Chondrocyte (in vitro differentiated cells): ENCODE measurements at places on chromosomes 2 and 18. TPM values are rescaled to one million over a fixed set of nuclear protein-coding genes. Genes with fewer than 3 reads are reported as not detected.

Gene CAPN14
- total RNA-seq = 0.10 to 0.39 TPM (median 0.15 TPM) in 3 replicates

- DNase-seq = no peak
Observed at GRCh38 chr2:21043744-21044532, at the start of gene APOB. Gene APOB (minus strand): TSS chr2:21044073. CDS start chr2:21043945, 128 bp downstream.

GRCh38 chr2:30230497-30231211, 680 bp upstream of the LBH start:
- DNase-seq = no peak

DNA sequence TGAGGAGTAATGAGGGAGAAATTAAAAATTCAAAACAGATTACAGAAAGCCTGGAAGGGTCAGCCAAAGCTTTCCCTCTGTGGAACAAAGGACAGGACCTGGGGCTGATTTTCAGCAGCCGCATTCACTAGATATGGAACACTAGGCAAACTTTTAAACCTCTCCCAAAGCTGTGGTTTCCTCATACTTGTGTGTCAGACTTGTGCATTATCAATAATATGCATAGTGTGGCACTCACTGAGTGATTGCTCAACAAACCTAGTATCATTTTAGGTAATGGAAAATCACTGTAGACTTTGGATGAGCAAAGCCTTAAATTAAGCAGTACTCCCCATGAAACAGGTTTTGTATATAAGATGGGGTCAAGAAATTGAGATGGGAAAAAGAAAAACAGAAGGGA, 26.3 kb upstream of the IKZF2 start:
- DNase-seq = no peak

DNA sequence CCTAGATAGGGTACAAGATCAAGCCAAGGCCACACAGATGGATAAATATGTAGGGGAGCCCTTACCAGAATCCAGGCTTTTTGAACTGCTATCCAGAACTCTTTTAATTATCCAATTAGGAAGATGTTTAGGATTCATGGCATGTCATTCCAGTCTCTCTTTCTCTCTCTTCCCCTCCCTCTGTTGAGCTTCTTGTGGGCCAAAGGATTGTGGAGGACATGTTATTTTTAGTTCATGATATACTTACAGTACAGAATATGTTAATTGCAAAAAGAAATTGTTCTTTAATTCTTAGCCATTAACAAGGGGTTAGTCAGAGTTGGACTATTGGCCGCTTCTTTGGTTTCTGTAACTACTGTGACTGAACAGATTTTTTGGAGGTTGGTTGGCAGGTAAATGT, 113.0 kb downstream of the SETBP1 start:
- no peak for DNase-seq

GRCh38 chr2:217599906-217600305, 402.9 kb downstream of the TNS1 start:
- no peak for DNase-seq

DNA sequence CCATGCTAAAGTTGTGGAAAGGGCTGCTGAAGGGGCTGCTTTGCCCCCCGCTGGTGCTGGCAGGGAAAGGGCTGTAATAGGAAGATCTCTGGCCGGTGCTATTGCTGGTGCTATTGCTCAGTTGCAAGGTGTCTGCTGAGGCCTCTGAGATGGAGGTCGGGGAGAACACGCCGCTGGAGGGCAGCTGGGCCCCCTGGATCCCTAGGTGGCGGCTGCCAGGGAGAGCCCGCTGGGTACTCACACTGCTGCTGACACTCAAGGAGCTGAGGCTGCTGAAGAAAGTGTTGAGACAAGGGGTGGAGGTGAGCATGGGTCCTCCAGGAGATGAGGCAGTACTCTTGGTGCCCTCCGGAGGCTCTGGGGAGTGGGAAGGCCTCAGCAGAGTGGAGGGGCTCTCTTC, 4.2 kb downstream of the FOXI3 start:
- DNase-seq = peak; percentile 55

DNA sequence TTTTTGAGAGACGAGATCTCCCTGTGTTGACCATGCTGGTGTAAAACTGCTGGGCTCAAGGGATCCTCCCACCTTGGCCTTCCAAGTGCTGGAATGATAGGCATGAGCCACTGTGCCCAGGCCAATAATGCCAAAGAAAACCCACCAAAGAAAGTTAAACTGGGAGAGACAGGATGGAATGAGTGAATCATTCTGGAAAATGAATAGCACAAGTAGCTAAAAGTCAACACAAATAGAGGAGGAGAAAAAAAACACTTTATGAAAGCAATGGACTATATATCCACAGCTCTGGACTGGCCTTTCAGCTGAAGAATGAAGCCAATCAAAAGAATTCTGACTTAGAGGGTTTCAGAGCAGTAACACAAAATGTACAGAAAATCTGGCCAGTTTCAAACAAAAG, 23.9 kb downstream of the IAH1 start:
- DNase-seq = no peak

DNA sequence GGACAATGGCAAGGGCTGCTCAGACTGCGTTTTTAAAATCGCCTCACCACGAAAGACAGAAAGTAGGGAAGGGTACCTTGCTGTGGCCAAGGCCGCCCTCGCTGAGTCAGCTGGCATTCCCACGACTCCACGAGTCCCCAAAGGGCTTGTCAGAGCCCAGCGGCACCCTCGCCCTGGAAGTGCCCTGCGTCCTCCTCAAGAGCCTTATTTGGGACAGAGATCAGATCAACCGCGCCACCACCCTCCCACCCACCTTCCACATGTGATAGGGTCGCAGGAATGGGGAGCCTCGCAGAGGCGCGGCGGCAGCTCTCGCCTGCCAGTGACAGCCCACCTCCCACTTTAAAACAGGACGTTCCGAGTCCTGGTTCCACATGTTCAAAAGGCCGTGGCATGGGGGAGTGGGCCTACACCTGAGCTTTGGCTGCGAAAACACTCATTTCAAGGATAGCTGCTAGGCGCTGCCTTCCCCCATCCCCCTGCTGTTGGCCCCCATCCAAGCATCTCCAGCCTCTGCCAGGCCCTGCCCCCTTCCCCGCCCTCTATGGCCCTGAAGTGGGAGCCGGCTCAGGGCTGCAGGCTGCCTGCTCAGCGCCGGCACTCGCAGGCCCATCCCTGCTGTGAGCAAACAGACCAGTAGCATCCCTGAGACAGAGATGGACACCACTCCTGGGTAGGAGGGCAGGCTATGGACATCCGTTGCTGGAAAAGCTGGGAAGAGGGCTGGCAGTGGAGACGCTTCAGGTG, 38.1 kb upstream of the ARHGEF4 start:
- DNase-seq = peak; percentile 77
